ENCODE measurements at places on chromosomes 2 and 18. TPM values are rescaled to one million over a fixed set of nuclear protein-coding genes. Genes with fewer than 3 reads are reported as not detected.

GRCh38 chr18:80172056-80172455, 63.0 kb downstream of the ADNP2 start:
- DNase-seq, result no peak

- DNase-seq, result peak; percentile 80
Measured at GRCh38 chr2:230902180-230902899, 22.7 kb downstream of the GPR55 start.

MROH2A gene
- total RNA-seq, result not detected

DNA sequence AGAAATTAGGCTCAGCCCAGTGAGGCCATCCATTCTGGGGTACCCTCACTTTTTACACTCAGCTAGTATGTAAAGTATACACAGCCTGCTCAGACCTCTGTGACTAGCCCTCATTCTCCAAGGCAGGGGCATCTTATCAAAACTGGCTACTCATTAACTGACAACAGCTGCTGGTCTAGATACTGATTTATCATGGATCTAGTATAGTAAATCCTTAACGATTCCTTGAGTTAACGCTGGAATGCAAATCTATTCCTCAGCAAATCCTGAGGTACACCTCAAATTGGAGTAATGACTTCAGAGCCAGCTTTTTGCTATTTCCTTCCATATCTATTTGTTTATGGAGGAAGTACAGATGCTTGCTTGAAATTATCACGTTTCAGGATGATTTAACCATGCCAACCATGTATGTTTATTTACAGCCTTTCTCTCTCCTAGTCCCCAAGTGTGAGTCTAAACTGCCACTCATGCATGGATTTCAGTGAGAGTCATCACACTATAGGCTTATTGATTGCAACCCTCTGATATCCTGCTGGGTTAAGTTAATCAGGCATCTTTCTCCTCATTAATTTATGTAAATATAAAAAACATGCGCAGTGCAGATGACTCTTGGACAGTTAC, 70.2 kb upstream of the DOK6 start:
- DNase-seq, result no peak

CAPN13 gene
- not detected for total RNA-seq

- no peak for DNase-seq
Measured at GRCh38 chr2:167862296-167862695, 385.1 kb downstream of the STK39 start.

DNA sequence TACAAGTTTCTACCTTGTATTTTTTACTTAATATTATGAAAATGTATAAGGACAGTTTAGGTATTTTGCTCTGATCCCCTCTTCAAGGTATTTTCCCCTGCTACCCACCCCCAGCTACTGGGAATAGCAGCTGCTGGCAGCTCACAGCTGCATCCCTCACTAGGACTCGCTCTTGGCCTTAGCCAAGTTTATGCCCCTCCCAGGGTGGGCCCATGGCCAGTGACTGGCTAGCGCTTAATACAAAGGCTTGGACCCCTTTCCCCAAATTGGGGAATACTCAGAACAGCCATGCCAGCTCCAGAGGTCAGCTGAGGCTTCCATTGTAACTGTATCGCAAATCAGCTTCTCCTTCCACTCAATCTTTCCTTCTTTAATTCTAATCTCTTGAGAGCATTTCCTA, 131.3 kb downstream of the GFPT1 start:
- peak; percentile 29 for DNase-seq

SNED1 gene
- 1.9 TPM for total RNA-seq

NMUR1 gene
- not detected for total RNA-seq

LIPG gene
- total RNA-seq, result 0.57 TPM

DNA sequence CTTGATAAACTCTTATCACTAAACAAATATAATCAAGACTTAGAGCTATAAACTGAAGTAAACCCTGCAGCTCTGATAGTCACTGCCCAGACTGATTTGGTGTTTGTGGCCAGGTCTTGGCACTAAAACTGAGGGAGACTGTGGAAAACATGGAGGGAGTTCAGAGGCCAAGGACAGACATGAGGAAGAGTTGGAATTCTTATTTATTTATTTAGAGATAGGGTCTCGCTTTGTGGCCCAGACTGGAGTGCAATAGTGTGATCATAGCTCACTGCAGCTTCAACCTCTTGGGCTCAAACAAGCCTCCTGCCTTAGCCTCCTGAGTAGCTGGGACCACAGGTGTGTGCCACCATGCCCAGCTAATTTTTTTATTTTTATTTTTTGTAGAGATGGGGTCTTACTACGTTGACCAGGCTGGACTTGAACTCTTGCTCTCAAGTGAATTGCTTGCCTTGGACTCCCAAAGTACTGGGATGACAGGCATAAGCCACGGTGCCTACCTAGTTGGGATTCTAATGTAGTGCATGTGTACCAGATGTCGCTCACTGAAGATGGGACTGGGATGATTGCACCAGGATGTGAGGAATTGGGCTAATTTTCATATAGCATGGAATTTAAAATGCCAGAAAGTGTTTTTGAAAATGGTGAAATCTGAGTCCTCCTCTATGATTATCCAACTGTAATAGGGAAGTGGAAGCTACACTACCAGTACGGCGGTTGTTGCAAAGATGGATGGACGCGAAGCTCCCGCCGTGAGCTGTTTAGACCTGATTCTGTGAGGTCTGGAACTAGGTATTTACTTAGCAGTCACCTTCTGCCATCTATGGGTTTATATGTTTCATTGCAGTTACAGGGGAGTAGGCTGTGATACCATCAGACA, 52.7 kb upstream of the CTLA4 start:
- peak; percentile 84 for DNase-seq

DNA sequence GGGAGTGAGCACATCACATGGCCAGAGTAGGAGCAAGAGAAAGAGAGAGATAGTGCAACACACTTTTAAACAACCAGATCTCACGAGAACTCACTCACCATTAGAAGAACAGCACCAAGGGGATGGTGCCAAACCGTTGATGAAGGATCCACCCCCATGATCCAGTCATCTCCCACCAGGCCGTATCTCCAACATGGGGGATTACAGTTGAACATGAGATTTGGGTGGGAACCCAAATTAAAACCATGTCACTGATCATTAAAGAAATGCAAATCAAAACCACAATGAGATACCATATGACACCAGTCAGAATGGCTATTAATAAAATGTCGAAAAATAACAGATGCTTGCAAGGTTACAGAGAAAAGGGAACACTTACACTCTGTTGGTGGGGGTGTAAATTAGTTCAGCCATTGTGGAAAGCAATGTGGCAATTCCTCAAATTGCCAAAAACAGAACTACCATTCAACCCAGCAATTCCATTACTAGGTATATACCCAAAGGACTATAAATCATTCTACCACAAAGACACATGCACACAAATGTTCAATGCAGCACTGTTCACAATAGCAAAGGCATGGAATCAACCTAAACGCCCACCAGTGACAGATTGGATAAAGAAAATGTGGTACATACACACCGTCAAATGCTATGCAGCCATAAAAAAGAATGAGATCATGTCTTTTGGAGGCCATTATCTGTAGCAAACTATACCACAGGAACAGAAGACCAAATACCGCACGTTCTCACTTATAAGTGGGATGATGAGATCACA, 137.1 kb downstream of the COL6A3 start:
- no peak for DNase-seq

All from activated CD4-positive, alpha-beta T cell treated with anti-CD3 and anti-CD28 coated beads, Interleukin-2, amount 10 ng/mL, durations not matched to agents 24 days and 14 days (primary cell).